Activated CD8-positive, alpha-beta memory T cell treated with anti-CD3 and anti-CD28 coated beads for 1 hour (primary cell): ENCODE measurements at places on chromosomes 2 and 18.

DNA sequence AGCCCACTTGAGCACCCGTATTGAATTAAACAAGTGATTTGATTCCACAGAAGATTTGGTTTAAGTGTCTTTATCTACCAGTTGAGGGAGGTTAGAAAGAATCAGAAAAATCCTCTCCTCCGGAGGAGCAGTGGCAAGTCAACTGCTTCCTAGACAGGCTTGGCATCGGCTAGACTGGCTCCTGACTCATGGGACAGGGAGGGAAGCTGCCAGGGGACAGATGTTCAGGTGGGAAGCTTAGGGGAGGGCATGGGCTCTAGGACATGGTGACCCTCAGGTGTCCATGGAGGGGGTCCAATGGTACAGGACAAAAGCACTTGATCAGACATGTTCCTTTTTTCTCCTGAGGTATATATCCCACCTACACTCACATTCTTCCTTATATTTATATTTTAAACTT is 119.3 kb upstream of the IL1R2 start:
- DNase-seq, result no peak

DNA sequence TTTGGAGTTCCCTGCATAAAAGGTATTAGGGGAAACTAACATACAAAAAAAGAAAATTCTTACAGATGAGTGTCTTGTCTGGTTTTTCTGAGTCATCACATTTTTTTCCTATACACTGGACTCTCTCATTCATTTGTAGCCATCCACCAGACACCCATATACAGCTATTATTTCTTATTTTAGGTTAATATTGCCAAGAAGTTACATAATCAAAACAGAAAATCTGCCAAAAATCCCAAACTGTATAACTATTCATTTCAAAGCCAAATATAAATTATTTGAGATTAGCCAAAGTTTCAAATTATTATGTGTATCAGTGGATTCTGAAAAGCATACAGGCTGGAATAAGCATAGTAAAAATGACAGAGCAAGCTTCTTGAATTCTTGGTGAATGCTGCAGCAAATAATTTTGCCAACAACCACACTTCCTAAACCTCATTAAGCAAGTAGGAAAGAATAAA is 191.2 kb downstream of the NCKAP5 start:
- no peak for DNase-seq

- peak; percentile 6 for DNase-seq
Observed at GRCh38 chr2:113390124-113390849, 47.2 kb upstream of the ZNG1B start.

GRCh38 chr2:18950361-18950851 is 361.0 kb upstream of the NT5C1B start:
- no peak for DNase-seq

GRCh38 chr2:217512259-217512658 is 490.5 kb downstream of the TNS1 start:
- DNase-seq, result no peak

- peak; percentile 51 for DNase-seq
Observed at GRCh38 chr18:45688833-45689232, 35.1 kb upstream of the SLC14A1 start.

DNA sequence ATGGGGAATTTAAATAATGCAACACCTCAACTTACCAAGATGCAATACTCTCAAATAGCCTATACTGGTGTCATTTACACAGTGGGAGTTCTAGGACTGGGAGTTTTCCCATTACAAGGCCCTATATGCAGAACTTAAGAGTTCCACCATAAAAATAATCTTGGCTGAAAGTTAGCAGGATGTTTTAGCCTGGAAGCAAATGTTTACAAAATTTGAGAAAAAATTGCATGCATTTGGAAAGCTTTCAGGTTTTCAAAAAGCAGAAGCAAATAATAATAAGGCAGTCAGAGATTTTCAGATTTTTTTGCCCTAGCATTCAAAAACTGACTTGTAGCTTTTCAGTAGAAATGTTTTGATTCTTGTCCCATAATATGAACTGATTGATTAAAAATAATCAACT is 397.3 kb downstream of the ARHGAP15 start:
- no peak for DNase-seq

DNA sequence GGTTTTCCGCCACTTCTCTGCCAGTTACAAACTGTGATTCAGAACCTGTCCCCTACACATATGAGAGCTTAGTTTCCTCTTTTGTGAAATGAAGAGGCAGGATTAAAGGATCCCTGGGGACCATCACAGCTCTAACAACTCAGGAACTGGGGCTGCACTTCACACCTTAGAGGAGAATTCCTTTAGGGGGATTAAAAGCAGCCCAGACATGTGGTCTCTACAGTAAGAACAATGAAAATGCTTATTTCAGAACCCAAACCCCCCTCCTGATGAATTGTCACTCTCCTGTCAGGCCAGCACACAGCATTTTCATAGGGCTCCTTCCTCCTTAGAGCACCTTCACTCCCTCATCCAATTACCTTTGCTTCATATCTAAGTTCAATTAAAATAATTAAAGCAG is 101.5 kb upstream of the NEDD4L start:
- DNase-seq, result no peak

- no peak for DNase-seq
Observed at GRCh38 chr2:11562476-11562875, 28.6 kb downstream of the GREB1 start.

- DNase-seq, result no peak
Observed at GRCh38 chr2:24021122-24021998, 11.5 kb downstream of the MFSD2B start.

GRCh38 chr2:9268301-9269080 is 61.9 kb downstream of the ASAP2 start:
- no peak for DNase-seq

GRCh38 chr2:8495189-8495989 is 186.5 kb upstream of the ID2 start:
- DNase-seq, result no peak

DNA sequence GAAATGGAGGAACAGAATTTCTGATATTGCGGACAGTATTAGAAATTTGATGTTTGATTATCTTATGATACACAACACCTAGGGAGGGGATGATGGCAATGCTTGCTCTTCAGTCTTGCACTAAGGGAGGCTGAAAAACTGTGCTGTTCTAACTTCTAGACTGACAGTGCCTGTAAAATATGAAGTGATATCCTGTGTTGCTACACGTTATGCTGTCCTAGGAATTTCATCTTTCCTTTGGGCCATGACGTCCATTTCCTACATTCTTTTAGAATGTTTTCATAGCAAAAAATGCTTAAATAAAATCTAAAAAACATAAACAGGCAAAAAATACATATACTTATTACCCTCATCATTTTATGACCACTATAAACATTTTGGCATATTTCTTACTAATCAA is 55.3 kb downstream of the OSBPL1A start:
- DNase-seq, result no peak

DNA sequence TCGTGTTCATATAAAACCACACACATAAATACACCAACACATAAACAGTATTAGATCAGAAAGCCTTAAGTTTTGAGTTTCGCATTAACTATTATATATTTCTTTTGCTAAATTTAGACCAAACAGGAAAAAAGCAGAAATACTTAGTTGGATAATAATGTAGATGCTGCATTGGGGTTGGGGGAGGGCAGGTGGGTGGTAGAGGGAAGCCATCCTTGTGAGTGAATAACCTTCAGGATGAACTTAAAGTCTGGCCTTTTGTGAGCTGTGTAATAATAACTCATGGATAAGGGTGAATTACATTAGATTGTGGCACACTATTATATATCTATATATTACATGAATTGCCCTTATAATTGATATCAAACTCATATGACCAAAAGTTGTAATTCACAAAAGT is 174.7 kb downstream of the WDR7 start:
- DNase-seq, result no peak

DNA sequence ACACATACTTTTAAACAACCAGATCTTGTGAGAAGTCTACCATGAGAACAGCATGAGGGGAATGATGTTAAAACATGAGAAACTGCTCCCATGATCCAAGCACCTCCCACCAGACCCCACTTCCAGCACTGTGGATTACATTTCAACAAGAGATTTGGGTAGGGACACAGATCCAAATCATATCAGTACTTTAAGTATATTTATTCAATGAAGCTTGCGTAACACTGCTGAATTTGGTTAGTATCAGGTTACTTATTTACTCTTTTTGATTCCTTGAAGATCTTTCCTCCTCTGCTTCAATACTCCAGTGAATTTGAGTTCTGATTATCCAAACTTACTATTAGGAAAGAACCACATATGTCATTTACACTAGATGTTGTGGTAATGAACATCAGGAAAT is 418.6 kb downstream of the PIK3C3 start:
- DNase-seq, result no peak

DNA sequence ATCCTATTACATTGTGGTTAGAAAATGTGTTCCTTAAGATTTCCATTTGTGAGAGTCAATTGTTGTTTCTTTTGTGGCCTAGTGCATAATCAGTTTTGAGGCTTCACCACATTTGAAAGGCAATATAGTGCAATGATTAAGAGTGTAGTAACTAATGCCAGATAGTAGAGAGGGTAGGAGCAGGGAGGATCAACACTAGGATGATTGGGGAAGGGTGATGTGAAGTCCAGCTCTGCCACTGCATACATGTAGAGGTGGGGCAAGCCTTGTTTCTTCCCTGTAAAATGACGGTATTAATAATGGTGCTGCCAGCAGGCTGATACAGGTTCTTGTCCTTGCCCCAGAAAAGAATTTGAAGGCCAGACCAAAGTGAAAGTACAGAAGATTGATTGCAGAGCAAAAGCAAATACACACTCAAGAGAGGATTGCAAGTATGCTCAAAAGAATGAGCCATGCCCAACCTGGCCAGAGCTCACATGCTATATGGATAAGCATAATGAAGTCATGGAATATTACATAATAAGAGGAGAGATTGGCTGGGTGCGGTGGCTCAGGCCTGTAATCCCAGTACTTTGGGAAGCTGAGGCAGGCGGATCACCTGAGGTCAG is 8.0 kb downstream of the SP100 start:
- no peak for DNase-seq
